NCI-H69 (cell line): ENCODE measurements at places on chromosomes 13 and 19.

- no peak for DNase-seq
These were observed 13.8 kb downstream of the FGF21 start for GRCh38 chr19:48768994-48769713.

GRCh38 chr13:113252516-113253095 lies 43.2 kb downstream of the CUL4A start:
- DNase-seq: no peak

DNA sequence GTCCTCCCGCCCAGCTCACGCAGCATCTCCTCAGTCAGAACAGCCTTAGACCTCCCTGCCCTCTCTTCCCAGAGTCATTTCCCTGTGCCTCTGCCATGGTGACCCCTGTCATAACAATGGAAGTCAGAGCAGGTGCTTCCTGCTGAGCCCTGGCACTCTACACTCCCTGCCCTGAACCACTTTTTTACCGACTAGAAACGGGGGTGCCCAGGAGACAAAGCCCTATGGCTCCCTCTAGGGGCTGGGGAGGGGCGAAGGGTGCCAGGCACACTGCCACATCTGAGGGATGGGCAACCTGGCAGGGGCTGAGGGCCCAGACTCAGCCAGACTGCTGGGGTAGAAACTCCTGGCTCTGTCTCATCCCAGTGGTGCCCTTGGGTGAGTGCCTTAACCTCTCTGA lies 16.4 kb downstream of the ZNF574 start:
- peak; percentile 84 for DNase-seq

GRCh38 chr13:112063807-112064206 lies 3.1 kb upstream of the SOX1 start:
- DNase-seq: no peak

DNA sequence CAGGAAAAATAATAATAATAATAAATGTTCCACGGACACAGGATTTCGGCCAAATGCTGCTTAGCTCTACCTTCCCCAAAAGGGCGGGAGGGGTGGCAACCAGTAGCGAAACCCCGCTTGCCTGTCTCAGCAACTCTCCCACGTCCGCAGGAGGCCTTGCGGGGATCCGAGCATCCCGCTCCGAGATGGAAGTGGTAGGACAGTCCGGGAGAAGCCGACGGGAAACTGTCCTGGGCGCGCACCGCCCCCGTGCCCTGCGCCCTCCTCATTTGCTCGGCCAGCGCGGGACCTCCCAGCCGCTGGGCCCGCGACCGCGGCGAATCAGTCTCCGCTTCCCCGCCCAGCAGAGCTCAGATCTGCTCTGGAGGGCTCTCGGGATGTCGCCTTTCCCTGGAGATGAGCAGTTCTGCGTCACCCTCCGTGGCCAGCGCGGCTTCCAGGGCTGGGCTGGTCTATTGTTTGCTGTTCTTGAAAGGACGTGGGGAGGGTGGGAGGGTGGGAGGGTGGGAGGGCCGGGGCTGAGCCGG lies 48.9 kb upstream of the PABPC3 start:
- DNase-seq: peak; percentile 5

GRCh38 chr19:3550947-3551791 lies 6.2 kb downstream of the MFSD12 start:
- no peak for DNase-seq

DNA sequence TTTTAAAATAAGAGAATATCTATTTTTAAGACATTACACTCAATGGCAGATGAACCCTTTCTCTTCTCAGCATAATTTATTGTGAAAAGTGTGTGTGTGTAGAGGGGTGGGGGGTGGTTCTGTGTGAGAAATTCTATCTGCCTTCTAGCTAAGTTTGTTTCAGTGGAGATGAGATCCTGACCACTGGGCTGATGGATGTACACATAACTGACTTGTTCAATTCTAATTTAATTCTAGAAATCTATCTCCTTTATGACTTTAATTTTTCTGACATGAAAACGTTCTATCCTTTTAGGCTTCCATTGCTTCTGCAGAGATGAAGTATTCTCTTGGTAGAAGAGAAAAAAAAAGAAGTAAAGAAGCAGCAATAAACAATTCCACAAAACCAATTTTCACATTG lies 891.6 kb downstream of the PCDH9 start:
- no peak for DNase-seq

DNA sequence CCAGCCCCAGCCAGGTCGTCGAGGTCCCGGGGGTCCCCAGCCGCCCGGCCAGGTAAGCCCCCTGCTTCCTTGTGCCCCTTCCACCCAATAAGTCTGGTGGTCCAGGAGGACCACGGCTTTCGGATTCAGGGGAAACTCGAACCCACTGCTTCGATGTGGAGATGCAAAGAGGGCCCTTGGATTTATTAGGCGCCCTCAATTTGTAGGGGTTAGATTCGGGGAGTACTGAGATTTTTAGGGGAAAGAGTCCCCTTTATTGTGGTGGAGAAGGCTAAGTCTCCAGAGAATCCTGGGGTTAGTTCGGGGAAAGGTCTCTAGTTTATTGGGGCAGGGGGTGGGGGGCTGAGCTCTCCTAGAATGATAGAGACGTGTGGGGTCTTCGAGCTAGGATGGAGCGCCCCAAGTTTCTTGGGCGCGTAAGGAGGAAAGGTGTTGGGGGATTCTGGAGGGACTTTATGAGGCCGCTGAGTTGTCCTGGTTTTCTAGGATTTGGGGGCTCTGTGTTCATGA lies 3.8 kb upstream of the LTBP4 start:
- DNase-seq: no peak

DNA sequence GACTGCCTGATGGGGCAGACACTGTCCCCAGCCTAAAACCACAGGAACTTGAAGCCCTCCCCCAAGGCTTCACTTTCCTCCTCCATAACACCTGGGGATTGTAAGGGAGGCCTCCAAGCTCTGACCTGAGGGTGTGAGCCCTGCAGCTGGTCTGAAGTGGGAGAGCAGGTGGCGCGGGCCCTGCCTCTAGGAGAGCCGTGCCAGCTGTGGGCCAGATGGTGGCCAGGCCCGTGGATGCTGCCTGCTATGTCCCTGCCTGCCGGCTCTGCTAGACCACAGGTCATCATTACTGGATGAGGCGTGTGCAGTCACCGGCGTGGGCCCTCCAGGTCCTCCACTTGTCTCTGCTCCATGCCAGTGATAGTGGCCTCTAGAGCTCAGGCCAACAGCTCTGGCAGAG lies 3.5 kb upstream of the KLHL26 start:
- DNase-seq: peak; percentile 81

DNA sequence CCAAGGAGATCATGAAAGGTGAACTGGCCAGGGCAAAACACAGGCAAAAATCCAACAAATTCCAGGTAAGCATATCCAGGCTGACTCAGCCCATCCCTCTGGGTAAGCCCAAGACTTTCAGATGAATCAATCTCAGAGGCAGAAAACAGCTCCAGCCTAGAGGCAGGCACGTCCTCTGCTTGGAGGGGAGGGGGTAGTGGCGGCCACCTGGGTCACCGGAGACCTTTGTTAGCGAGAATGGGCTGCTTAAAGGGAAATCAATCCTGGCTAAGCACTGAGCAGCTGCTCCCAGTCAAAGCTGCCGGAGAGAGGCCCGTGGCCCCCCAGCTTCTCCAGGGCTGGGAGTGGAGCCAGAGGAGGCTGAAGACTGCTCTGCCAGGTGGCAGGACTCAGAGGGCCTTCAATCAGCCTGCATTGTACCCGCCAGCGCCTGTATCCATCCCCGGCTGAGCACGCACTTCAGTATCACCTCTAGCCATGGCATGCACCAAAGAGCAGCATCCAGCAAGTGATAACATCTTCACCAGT lies 48.2 kb downstream of the PIN1 start:
- DNase-seq: peak; percentile 65

GRCh38 chr13:110046811-110047210 lies 260.1 kb downstream of the COL4A1 start:
- DNase-seq: no peak

- no peak for DNase-seq
These were observed 47.3 kb downstream of the TINCR start for GRCh38 chr19:5520501-5520900.

- DNase-seq: peak; percentile 98
These were observed 12.8 kb downstream of the POLR2E start for GRCh38 chr19:1082165-1082927.

DNA sequence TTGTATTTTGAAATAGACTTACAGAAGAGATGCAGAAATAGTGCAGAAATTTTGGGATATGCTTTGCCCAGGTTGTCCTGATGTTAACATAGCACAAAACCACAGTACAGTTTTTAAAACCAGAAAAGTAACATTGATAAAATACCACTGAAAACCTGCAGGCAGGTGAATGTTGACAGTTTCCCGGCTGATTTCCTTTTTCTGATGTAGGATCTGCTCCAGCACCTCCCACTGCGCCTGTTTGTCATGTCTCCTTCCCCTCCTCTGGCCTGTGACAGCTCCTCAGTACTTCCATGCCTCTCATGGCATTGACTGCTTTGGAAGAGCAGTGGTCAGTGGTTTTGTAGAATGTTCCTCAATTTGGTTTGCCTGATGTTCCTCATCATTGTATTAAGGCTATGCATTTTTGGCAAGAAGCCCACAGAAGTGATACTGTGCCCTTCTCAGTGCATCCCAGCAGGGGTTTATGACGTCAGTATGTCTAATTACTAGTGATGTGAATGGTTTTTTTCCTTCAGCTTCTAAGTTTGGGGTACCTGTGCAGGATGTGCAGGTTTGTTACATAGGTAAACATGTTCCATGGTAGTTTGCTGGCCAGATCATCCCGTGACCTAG lies 31.0 kb downstream of the TDRD12 start:
- DNase-seq: peak; percentile 35
